Hindlimb muscle (tissue), 1 donor: ENCODE measurements at places on chromosomes 1 and 21. TPM values are rescaled to one million over a fixed set of nuclear protein-coding genes. Genes with fewer than 3 reads are reported as not detected.
A peak's percentile ranks its signal among the peaks of the same experiment; 100 is the strongest.

SERPINC1 gene
- polyA plus RNA-seq = 0.12 TPM

RAD54L gene
- 6.7 TPM for polyA plus RNA-seq

TACSTD2 gene
- 1.4 TPM for polyA plus RNA-seq

TGFB2 gene
- polyA plus RNA-seq = 54.3 TPM

SMIM11 gene
- polyA plus RNA-seq = 5.3 TPM

DNA sequence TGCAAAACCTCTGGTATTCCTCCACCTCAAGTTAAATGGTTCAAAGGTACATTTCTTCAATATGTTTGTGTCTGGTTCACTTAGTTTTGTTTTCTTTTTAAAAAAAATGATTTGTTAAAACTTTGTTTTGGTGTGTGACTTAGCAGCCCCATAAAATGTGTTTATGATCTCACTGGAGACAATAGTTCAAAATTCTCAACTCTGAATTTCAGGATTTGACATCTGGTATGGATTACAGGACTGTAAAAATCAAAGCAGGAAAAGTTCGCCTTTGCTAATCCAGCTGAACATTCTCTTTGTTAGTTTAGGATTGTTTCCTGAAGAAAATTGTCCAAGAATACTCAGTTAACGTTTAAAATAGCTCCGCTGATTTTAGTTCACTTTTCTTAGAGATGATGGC lies 231.7 kb downstream of the HMCN1 start:
- DNase-seq = peak; percentile 42

- DNase-seq = no peak
Measured at GRCh38 chr1:117044217-117044616, 15.9 kb upstream of the TTF2 start.

- peak; percentile 55 for DNase-seq
Measured at GRCh38 chr1:155277902-155278688, 832 bp downstream of the HCN3 start.

GRCh38 chr1:94279462-94279861 lies 42.1 kb upstream of the ARHGAP29 start:
- DNase-seq = no peak

- no peak for DNase-seq
Measured at GRCh38 chr1:107842241-107842640, 122.7 kb downstream of the VAV3 start.

DNA sequence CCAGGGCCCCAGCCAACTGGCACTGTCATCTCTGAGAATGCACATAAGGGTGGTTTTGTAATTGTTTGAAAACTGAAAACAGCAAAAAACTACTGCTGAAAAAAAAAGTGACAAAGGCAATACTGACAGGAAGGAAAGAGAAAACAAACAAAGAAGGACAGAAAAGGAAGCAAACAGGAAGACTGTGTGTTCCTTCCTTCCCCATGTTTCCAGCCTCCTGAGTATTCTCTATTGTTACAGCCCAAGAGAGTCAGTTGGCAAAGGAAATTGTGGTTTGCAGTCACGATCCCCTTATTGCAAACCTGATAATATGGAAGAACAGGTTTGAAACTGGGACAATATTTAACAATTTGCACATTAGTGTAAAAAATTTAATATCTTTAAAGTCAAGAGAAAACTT lies 1177.6 kb downstream of the PLA2G4A start:
- DNase-seq = no peak

DNA sequence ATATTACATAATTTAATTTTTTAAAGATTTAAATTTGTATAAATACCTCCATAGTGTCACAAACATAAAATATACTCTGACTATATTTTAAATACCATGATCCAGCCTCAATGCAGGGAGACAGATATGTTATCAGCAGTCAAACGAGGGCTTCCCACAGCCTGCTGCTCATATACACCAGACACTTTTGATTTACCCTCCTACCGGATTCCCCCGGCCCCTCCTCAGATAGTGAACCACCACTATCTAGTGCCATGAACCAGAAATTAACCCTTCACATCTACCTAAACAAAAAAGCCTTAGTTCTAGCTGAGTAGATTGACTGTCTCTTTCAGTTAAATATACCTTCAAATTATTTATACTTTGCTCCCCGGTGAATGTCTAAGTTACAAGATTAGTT lies 52.4 kb upstream of the C1orf53 start:
- DNase-seq = no peak
